ENCODE measurements at places on chromosomes 12 and 14.

DNA sequence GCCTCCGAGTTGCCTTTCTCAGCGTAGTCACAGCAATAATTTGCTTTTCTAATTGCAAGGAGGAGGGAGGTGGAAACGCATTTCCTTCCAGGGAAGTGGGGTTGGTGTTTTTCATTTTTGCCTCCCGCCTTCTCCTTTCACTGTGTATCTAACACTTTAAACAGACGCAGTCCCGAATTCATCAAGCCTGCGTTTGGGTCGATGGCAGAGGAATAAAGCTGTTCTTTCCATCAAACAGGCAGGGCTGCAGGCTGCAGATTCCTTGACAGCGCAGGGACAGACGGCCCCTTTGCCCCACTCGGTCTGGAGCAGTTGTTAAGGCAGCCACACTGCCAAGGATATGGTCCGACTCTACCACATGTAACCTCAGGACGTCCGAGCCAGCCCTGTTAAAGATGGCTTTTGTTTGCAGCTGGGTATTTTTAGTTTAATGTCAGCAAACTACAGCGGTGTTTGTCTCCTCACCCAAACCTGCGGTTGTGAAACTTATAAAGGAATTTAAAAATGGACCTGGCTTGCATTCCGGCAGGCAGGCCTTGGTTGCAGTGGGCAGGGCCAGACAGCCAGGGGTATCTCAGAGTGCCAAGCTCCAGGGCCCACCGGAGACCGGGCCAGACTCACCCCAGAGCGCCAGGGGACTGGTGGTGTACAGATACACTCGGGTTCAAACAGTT lies 2.1 kb downstream of the CHST11 start:
- DNase-seq: no peak

- no peak for DNase-seq
Measured at GRCh38 chr12:96136725-96137378, 57.3 kb upstream of the ELK3 start.

- no peak for DNase-seq
Measured at GRCh38 chr12:64739778-64740177, 19.4 kb downstream of the GNS start.

- no peak for DNase-seq
Measured at GRCh38 chr14:103753774-103754173, 38.2 kb downstream of the ZFYVE21 start.

DNA sequence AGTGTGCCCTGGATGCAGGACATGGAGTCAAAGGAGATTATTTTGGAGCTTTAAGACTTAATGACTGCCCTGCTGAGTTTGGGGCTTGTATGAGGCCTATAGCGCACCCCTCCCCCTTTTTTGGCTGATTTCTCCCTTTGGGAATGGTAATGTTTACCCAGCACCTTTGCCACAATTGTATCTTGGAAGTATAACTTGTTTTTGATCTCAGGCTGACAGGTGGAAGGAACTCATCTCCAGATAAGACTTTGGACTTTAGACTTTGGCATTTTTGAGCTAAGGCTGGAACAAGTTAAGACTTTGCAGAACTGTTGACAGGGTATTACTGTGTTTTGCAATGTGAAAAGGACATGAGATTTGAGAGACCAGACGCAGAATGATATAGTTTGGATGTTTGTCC lies 110.5 kb downstream of the DERA start:
- no peak for DNase-seq

DNA sequence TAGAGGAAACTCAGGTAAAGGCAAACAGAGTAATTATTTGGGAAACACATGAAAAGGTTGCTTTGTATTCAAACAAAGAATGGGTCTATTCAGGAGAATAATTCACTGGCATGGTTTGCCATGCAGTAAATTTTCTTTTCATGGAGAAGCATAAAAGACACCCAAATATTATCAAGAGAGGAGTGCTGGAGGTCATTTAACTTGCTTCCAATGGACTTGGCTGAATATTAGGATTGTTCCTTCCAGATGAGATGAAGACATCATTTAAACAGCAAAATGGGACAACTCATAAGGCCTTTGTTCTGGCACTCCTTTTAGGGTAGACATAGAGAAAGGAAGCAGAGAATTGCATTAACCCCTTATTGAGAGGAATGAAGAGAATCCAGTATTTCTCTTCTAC lies 38.7 kb downstream of the WIF1 start:
- DNase-seq: no peak

- DNase-seq: no peak
Measured at GRCh38 chr12:126185025-126185424, 1119.8 kb downstream of the AACS start.

DNA sequence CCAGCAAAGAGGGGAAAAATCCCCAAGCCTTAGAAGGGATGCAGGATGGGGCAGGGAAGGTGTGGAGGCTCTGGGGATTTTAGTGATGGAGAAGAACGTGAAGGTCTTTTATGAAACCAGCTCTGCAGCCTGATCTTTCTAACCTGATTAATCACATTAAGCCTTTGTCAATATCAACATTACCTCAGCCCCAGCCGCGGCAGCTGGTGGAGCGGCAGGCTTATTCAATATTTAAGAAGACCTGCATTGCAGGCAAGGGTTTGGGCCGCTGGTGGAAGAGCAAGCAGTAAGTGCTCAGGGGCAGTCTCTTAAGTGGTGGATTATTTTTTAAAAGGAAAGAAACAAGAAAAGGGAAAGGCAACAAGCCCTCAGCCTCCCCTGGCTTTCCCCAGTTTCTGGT lies 16.6 kb downstream of the RPH3A start:
- no peak for DNase-seq

DNA sequence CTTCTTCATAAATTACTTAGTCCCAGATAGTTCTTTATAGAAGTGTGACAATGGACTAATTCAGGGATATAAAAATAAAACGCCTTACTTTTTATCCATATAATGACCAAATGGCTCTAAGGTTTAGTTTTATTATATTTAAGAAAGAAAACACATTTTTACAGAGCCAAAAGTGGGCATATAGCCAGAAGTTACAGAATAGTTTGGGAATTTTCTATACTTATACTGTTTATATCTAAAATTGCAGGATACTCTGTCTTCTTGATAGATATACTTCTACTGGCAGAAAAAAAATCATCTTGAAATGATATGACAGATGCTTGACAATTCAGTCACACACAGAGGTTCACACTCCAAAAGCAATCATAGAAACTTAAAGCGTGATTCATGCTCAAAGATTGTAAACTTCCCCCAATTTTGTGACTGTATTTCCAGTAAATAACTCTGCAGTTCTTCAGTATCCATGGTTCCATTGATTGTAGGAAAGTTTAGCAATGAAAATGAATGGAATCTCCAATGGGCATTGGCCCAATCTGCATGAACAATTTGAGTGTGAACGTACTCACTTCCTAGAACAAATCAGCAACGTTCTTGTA lies 307.8 kb downstream of the NOVA1 start:
- DNase-seq: no peak

DNA sequence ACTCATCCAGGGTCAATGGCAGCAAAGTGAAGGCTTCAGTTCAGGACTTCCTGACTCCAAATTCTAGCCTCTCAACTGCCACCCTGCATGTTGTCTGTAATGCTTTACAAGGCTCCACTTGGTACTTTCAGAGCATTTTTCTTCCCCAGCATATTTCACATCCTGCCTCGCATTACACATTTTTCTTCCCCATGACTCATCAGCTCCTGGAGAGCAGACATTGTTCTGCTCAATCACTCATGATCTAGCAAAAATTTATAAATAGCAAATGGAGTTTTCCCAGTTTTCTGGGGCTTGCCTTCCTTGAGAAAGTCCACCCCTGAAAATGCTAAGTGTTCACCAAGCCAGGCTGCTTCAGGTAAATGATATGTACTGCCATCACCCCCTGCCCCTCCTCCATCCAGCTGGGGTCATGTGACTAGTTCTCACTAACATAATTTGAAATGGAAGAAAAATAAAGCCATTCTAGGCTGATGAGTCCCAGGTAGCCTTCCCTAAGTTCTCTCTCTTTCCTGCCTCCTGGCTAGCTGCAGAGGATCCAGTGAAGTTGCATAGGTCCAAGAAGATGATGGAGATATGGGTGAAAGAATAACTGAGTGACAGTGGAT lies 69.4 kb downstream of the ARMH4 start:
- no peak for DNase-seq

DNA sequence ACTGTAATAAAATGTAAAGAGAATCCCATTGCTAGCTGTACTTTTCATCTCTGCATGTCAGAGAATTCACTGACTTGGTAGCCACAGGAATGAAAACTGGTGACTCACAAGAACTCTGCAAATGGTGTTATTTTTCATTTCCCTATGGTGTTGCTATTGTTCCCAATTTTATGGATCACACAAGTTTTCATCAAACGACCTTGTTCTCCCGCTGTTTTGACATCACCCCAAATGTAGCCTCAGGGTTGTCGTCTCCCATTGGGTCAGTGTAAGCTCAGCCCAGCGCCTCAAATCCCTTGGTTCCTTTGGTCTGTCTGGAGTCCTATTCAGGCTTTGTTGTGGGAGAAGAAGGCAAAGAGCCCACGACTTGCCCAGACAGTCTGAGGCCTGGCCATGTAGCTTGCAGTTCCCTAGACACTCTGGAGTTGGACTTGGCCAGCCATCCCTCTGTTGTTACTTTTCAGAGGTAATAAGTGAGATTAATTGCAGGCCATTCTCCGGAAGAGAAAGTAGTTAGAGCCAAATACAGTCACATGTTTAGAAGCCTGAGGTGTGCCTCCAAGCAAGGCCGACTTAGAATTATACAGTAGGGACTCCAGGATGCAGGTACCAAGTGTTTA lies 159.2 kb downstream of the TGFB3 start:
- DNase-seq: no peak

DNA sequence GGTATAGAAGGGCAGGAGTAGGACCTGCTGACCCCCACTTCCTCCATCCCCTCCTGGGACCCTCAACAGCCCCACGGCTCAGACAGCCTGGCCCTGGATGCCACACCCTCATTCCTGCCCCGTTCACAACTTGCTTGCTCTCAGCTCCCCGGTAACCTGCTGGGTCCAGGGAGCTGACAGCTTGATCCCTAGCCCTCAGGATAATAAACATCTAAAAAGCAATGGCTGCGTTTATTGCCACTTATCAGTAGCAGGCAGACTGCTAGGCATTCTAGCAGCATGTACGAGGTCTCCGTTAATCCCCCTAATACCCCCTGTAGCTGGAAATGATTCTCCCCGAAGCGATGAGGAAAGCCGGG lies 24.3 kb upstream of the RPLP0 start:
- DNase-seq: no peak

- DNase-seq: no peak
Measured at GRCh38 chr12:119375075-119375882, 40.8 kb downstream of the CCDC60 start.

- DNase-seq: no peak
Measured at GRCh38 chr12:42568952-42569915, 20.3 kb downstream of the PRICKLE1 start.

DNA sequence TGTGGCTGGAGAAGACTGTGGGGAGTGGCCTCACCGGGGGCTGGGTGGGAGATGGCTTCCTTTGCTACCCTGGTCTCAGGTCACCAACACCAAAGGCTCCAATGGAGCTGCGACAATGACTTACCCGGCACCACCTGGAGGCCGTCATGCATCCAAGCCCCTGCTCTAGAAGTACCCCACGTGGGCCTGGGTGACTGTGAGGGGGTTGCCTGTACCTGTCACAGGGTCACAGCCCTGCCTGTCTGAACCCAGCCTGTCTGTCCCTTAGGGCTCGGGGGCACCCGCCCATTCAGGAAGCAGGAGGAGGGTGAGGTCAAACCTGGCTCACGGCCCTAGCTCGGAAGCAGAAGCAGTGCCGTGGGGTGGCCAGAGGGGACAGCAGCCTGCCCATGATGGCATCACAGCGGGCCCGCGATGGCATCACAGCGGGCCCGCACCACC lies 18.9 kb downstream of the ABCB9 start:
- no peak for DNase-seq

- no peak for DNase-seq
Measured at GRCh38 chr14:39731912-39732311, 299.7 kb upstream of the FBXO33 start.

GRCh38 chr14:106657460-106657859 lies 1131.1 kb downstream of the TMEM121 start:
- DNase-seq: no peak

DNA sequence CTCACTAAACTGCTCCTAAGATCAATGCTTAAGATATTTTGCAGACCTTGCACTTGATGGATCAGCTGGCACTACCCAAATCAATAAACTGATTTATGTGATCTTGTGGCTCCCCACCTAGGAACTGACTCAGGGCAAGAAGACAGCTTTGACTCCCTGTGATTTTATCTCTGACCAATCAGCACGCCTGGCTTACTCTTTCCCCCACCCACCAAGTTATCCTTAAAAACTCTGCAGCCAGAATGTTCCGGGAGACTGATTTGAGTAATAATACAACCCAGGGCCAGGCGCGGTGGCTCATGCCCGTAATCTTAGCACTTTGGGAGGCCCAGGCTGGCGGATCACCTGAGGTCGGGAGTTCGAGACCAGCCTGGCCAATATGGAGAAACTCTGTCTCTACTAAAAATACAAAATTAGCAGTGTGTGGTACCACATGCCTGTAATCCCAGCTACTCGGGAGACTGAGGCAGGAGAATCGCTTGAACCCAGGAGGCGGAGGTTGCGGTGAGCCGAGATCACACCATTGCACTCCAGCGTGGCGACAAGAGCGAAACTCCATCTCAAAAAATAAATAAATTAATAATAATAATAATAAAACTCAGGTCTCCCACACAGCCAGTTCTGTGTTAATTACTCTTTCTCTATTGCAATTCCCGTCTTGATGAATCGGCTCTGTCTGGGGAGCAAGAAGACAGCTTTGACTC lies 12.0 kb downstream of the MORN3 start:
- no peak for DNase-seq

DNA sequence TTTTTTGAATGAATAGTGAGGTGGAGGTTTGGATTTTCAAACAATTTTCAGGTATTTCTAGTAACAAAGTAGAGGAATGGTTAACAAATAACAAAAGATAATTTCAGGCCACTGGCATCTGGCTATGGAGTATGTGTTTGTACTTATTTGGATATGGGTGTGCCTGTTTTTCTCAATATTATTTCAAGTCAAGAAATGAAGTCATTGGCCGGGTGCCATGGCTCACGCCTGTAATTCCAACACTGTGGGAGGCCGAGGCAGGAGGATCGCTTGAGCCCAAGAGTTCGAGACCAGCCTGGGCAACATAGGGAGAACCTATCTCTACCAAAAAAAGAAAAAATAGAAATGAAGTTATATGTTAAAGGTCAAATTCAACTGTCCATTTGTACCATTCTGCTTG lies 13.9 kb downstream of the SLC35E3 start:
- no peak for DNase-seq

DNA sequence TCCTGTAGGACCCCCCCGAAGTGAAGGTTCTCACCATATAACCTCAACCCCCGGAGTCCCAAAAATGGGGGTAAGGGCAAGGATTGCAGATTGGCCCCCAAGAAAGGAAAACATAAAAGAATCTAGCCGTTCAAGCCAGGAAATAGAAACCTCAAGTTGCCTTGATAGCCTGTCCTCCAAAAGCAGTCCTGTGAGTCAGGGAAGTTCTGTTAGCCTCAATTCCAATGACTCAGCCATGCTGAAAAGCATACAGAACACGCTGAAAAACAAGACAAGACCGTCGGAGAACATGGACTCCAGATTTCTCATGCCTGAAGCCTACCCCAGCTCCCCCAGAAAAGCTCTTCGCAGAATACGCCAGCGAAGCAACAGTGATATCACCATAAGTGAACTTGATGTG lies 344.2 kb upstream of the RGS6 start:
- no peak for DNase-seq

Measured in stimulated activated CD4-positive, alpha-beta T cell treated with anti-CD3 and anti-CD28 coated beads, Interleukin-15, amount 100 ng/mL, for 1 hour (primary cell).